ENCODE measurements at places on chromosomes 5 and 9. TPM values are rescaled to one million over a fixed set of nuclear protein-coding genes. Genes with fewer than 3 reads are reported as not detected.

GRCh38 chr5:23506329-23507236 lies 826 bp upstream of the PRDM9 start:
- peak; percentile 56 for DNase-seq

DNA sequence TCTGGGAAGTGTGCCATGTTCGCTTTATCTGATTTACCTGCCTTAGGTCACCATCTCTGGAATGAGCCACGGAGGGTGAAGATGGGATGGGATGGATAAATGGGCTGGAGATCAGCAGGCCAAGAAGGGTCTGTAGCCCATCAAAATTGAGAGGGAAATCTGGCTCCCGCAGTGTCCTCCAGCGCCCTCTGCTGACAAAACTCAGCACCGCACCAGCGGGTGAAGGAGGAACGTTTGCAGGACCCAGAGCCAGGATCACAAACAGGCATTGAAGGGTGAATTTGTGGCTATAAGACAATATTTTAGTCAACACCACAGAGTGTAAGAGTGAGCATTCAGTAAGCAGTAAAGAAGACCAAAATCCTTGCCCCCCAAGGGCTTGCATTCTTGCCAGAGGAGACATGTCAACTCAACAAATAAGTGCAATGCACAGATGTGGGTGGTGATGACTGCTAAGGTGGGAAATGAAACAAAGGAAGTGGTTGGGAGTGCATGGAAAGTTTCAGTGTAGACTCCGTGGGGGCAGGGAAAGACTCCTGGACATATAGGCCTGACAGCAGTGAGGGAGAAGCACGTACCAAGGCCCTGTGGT lies 124.4 kb downstream of the TENT4A start:
- DNase-seq, result no peak

ASPN gene
- 2.9 TPM for total RNA-seq

SLC25A2 gene
- not detected for total RNA-seq

SLC6A18 gene
- not detected for total RNA-seq

PLCXD3 gene
- 2.2 TPM for total RNA-seq

CAMLG gene
- total RNA-seq, result 19.4 TPM
